A549 (cell line): ENCODE measurements at places on chromosomes 16 and 17.

- no peak for DNase-seq
Measured at GRCh38 chr16:71771571-71771970, 37.1 kb downstream of the AP1G1 start.

DNA sequence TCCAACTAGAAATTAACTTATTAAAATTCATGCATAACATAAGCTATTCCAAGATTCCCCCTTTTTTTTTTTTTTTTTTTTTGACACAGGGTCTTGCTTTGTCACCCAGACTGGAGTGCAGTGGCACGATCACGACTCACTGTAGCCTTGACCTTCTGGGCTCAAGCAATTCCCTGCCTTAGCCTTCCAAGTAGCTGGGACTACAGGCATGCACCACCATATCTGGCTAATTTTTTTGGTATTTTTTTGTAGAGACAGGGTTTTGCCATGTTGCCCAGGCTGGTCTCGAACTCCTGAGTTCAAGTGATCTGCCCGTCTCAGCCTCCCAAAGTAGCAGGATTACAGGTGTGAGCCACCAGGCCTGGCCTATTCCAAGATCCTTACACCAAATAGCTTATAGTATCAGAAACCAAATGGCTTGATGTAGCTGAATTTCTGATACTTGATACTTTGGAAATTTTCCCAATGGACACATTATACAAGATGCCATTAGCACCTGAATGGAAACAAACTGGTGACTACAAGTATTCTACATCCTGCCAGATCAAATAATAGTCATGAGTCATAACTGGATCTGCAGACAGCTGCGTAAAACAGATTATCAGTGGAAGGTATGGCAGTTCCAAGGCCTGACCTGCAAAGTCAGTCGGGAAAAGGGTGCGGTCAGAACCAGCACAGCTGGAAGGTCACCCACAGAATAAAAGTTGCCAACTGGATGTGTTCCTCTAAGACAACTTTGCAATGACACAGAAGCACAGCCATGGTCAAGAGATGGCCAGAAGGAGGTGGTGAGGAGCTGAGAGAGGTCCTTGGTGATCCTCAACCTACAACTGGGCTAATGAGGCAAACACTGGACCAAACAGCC is 14.5 kb downstream of the TUBG1 start:
- peak; percentile 86 for DNase-seq

DNA sequence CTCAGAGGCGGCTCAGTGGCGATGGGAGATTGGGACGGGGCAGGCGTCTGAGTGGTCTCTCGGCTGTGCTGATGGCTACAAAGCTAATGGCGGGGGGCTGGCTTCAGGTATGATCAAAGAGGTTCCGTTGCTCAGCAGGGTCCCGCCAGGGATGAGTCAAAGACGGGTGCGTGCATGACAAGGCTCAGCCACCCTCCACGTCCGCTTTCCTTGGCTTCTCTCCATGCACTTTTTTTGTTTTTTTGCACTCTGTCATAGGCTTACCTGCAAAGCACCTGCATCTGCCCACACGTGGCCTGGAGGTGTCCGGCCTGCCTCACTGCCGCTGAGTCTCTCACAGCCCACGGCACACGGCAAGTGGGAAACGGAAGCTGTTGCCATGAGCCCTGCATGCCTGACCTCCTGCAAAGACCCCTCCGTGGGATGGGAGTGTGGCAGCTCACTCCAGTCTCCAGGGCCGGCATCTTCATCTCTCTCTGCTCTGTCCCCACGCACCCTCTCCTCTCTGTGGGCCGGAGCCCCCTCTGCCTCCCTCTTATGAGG is 85.5 kb upstream of the ZNF469 start:
- DNase-seq: no peak

DNA sequence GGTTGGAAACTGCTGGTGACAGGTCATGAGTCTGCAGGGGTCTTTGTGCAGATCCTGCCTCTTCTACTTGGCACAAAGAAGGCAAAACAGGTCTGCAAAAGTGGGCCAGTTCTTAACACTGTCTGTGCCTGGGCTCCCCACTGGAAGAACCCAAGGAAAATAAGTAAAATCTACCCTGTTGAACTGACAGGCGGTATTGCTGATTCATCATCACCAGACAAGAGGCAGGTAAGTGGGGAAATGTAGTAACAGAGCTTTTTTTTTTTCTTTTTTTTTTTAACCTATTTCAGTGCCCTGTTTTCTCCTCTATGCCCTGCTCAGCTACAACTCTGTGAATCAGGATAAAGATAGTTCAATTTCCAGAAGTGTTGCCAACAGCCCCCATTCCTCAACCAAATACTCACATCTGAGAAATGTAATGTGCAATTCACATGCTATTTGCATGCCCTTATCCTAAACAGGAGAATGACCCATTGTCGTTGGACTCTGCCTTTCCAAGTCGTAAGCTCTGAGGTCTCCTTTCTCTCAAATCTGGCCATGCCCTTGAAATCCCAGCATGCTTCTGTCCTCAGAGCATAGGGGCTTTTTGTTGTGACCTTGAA is 237.0 kb downstream of the SOX9 start:
- DNase-seq: no peak

DNA sequence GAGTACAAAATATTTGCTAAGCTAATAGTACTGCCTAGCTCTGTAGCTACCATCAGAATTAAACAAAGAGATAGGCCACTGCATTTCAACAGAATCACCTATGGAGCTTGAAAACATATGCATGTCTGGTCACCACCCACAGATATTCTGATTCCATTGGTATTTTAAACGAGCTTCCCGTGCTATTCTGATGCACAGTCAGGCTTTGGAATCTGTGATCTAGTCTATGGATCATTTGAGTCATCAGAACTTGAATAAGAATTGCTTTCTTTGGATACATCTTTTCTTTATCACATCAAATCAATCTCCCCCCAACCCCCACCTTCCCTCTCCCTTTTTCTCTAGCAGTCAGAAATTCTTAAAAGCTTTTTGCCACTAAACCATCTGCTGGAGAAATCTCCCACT is 124.7 kb downstream of the NPIPB5 start:
- DNase-seq: no peak

DNA sequence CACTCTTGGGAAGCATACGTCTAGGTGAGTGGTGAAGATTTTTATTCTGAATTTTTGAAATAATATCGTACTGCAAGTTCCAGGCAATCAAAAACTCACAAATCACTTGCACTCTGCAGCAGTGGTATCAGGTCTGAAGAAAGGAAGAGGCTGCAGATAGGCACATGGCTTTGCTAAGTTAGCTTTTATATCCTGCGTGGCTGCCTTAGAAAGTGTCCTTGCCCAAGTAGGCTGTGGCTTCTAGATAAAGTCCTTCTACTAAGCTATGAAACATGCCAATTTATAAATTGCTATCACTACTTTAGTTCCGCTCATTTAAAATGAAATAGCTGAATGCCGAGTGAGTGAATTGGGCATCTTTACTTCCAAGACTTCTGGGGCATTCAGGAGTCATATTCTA is 17.9 kb downstream of the WWOX start:
- DNase-seq: no peak

GRCh38 chr16:12203780-12204351 is 227.3 kb downstream of the SNX29 start:
- DNase-seq: no peak

DNA sequence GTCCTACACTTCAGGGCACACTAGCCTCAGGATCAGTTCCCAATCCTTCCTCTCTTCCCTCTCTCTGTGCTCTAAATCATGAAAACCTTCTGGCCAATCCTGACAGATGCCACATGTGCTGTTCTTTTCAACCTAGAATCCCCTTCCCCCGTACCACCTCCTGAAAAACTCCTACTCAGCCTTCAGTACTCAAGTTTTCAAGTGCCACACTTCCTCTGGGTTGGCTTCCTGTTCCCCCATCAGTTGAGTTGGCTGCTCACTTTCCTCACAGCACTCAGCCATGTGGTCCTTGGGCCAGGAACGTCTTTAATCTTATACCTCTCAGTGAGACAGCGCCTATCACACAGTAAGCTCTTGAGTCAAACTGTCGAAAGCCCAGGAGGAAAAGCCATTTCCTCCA is 3.3 kb downstream of the ASPHD1 start:
- DNase-seq: no peak

GRCh38 chr17:17075125-17075781 is 33.0 kb downstream of the MPRIP start:
- DNase-seq: no peak

- DNase-seq: no peak
Measured at GRCh38 chr17:46158323-46159296, 34.6 kb downstream of the KANSL1 start.

GRCh38 chr16:88387180-88387765 is 4.5 kb downstream of the ZNF469 start:
- DNase-seq: no peak

- no peak for DNase-seq
Measured at GRCh38 chr16:72493716-72494415, 321.9 kb upstream of the PMFBP1 start.

DNA sequence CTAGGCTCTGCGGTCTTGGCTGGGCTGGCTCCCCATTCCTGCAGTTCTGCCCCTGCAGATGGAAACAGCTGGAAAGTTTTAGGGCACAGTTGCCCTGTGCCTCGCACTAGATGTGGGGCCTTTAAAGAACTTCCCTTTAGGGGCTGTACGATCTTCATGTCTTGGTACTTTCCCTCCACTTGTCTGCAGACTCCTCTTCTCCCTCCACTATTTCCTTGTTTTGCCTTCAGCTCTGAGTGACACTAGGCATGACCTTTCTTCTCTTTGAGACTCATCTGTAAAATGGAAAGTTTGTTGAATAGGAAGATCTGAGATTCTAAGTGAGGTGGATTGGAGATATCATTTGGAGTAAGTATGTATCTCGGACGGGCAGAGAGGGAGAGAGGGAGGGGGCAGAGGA is 6.3 kb upstream of the TAC4 start:
- no peak for DNase-seq

- DNase-seq: no peak
Measured at GRCh38 chr17:41351177-41351576, 549 bp upstream of the KRT33A start.

GRCh38 chr16:74575175-74575806 is 31.6 kb downstream of the GLG1 start:
- no peak for DNase-seq

DNA sequence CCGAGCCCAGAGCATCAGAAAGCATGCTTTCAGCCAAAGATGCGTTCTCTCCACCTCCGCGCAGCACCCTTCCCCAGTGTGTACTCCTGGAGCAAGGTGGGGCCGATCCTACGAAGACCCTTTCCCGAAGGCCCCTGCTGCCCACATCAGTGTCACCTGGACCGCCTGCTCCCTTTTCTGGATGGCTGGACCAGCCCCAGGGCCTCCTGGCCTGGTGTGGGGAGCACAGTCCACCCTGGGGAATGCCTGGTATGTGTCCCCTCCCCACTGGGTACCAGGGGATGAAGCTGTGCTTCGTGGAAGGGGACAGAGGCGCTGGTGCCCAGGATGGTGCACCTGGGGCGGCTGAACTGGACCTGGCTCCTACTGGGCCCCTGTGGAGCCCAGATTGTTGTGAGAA is 173.8 kb downstream of the SEC14L1 start:
- DNase-seq: no peak

DNA sequence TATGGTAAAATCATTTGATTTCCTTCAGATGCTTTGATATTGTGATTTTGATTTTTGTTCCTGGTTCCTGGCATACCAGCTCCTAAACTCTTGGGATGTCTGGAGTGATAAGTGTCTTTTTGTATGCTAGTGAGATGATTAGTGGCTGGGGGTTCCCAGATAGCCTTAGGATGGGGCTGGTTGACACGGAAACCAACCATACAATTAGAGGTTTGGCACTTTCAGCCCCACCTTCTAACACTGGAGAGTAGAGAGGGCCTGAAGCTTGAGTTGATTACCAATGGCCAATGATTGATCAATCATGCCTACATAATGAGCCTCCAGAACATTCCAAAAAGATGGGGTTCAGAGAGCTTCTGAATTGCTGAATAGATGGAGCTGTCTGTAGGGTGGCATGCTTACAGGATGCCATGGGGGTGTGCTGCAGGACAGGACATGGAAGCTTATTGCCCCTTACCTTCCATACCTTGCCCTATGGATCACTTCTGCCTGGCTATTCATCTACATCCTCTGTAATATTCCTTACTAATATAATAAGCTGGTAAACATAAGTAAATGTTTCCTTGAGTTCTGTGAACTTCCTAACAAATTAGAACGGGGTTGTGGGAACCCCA is 22.8 kb downstream of the RNF112 start:
- no peak for DNase-seq

GRCh38 chr16:54112451-54113206 is 174.0 kb downstream of the IRX3 start:
- DNase-seq: no peak

- no peak for DNase-seq
Measured at GRCh38 chr17:60827943-60828342, 150.3 kb downstream of the BCAS3 start.

- no peak for DNase-seq
Measured at GRCh38 chr16:75477680-75478473, 13.4 kb upstream of the TMEM170A start.

- DNase-seq: no peak
Measured at GRCh38 chr16:78816499-78817195, 717.2 kb downstream of the WWOX start.

DNA sequence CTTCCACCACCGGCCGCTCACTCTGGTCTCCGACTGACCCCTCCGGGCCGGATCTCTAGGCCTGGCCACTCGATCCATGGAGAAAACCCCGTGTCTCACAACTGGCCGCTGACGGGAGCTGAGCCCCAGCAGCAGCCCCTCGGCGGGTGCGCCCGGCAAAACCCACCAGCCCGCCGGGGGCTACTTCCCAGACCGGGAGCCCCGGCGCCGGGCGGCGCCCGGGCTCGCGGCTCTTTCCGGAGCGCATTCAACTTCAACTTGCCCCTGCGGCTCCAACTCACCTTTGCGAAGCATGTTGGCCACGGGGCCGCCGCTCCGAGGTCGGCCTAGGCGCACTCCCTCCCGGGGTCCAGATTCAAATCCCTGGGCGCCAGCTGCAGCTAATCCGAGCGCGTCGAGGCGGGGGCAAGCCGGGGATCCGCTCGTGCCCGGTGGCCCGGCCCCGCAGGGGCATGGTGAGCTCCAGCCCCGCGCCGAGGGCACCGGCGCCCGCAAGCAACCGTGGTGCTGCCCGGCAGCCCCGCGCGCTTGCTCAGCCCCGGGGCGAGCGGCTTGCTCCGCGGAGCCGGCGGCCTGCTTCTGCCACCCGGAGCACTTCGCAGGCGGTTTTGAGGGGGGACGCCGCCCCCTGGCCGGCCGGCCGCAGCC is 438 bp downstream of the RTN4RL1 start:
- DNase-seq: peak; percentile 44

- DNase-seq: peak; percentile 44
Measured at GRCh38 chr17:33647956-33648355, 354.9 kb upstream of the ASIC2 start.
